ENCODE measurements at places on chromosomes 2 and 18.

GRCh38 chr2:46801731-46802664, 113.6 kb downstream of the MCFD2 start:
- no peak for DNase-seq

DNA sequence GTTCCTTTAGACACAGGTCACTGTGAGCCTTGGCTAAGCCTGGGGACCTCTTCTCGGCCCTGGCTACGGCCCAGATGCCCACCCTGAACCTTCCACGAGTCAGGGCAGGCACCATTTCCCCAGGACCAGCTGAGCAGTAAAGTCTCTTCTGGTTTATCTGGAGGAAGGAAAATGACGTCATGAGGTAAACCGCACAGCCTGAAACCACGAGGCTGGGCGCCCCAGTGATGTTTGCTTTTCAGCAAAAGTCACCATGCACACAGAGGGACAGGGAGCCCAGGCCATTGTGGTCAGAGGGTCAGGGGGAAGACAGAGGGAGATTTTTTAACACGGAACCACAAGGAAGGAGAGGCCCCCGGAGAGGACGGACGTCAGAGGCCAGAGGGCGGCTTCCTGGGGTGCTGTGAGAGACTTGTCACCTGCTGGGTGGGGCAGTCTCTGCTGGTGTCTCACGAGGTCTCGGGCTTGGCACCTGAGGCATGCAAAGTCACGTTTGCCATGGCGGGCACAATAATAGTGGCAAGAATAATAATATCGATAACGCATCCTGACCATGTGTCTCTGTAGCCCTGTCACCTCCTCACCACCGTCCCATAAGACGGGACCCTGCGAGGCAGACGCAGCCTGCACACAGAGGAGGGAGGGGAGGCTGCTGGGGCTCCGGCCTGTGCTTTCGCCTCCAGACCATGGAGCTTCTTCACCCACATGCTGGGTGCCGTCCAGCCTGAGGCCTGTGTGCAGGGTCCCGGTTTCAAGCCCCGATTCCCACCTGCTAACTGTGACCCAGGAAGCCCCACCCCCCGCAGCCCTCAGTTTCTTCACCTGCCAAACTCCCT, 33.2 kb upstream of the FOSL2 start:
- peak; percentile 90 for DNase-seq

DNA sequence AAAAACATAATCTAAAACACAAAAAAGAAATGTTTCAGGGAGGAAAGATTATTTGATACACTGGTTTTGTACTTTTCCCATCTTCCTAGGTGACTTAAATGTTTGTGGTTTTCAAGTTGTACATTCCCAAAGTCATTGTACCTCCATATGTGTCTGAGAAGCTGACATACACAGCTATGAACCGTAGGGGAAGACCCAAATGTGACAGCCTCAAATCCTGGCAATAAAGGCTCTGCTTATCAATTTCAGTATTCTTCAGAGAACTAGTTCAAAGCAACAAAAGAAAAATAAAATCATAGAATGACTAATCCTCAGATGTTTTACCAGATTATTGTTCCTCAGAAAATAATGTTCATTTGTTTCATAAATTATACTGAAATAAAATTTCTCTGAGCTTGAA, 2.5 kb downstream of the DYNC2LI1 start:
- DNase-seq: no peak

DNA sequence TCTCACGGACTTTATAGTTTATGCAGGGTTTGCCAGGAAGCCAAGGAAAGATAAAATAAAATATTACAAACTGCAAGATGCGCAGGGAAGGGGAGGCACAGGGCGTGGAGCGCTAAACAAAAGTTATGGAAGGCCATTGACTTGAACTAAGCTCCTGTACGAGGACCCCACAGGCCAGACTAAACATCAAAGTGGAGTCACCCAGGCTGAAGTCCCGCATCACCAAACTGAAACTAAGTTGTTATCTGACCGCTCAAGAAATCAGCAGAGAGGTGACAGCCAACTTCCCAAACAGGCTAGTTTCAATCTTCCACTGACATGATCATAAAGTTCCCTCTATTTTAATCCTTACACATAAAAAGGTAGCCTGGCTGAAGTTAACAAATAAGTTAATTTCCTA, 90.5 kb upstream of the YWHAQ start:
- no peak for DNase-seq

Measured in CD4-positive, alpha-beta T cell treated with Interleukin-10 for 1 hour (primary cell).